T-helper 2 cell (primary cell): ENCODE measurements at places on chromosomes 5 and 9.

DNA sequence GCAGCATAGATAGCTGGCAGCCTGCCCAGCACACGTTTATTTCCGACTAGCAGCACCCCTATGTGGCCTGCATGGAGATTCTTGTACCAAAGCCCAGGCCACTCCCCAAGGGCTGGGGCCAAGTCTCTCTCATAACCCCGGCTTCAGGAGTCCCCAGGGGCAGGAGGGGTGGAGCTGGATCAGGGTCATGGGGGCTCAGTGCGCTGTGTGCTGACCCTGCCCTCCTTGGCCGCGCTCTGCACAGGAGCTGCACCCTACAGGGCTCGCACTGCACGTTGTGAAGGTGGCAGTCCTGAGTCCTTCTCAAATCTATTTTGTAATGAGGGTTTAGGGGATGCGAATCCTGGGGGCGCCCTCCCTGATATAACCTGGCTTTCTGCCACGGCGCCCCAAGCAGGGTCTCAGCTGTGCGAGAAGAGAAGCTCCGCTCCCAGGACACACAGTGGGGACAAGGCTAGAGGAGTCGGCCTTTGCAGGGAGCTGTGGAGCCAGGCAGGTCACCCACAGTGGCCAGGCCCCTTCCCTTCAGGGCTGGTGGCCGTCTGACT is 28.6 kb downstream of the NKD2 start:
- DNase-seq: no peak

DNA sequence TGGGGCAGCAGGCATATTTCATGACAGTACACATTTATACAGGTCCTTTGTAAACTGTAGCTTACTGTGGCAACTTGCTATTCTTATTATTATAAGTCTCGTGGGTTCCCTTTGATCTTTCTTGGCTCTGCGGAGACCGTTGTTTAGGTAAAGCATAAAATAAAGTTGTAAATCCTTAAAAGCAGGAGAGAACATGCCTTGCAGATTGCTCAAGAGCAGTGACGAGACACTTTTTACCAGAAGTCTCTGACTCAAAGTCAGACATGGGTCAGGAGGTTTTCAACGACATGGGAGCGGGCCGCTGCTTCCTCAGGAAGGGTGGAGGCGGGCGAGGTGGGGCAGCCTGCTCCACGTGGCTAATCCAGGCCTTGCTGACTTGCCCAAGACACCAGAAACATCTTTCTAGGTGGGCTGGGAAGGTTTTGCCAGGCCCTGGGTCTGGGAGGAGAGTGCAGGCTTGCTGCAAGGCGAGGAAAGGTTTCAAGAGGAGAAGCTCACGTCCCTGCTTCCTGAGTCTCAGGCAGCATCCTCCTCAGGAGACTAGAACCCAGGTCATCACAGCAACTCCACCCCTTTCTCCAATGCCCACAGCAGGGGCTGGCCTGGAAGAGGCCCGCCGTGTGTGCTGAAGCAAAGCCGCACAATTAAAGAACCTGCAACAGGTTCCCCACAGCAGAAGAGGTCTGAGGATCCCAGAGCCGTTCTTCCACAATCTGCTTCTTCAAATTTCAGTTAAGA is 6.5 kb downstream of the TBC1D2 start:
- peak; percentile 40 for DNase-seq

GRCh38 chr5:124276166-124276565 is 470.3 kb downstream of the ZNF608 start:
- no peak for DNase-seq

GRCh38 chr5:56673171-56673570 is 142.2 kb upstream of the MAP3K1 start:
- DNase-seq: no peak

- DNase-seq: no peak
These were observed 106.7 kb downstream of the SLF1 start for GRCh38 chr5:94725142-94725541.

DNA sequence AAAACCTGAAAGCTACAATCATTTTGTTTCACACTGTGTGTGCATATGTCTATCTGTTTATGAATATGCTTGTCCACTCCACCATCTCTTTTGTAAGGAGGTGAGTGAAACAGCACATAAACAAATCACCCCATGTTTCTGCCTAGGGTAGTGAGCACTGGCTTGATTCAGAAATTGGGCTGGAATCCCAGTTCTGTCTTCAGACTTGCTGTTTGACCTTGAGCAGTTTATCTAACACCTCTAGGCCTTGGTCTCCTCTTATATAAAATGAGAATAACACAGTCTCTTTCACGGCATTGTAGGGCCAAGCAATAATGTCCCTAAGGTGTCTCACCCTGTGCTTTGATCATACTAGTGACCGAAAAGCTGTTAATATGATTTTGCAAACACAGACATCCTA is 61.2 kb downstream of the ZNF366 start:
- no peak for DNase-seq

DNA sequence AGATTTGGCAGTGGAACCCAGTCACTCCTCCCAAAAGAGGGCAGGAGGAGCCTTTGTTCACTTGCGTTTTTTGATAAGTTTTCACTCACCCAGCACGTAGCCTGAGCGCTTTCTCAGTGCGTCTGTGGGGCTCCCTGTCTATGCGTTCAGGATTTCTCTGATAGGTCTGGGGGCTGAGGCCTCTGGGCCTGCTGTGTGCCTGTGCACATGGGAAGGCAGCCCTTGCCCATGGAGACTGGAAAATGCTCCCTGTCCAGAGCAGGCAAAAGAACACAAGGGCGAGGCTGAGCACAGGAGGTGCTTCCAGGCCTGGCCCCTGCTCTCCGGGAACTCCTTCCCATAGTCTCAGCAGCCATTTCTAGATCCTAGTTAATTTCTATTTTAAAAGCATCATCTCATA is 249.9 kb downstream of the FSTL4 start:
- no peak for DNase-seq

DNA sequence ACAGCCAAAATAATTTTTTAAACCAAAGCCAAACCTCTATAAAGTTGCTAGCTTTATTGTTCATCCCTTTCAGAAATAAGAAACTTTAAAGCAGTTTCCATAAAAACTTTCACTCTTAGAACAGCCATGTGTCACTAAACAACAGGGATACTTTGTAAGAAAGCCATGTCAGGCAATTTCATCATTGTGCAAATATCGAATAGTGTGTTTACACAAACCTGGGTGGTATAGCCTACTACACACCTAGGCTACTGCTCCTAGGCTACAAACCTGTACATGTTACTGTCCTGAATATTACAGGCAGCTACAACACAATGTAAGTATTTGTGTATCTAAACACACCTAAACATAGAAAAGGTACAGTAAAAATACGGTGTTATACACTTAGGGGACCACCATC is 59.9 kb downstream of the TLE1 start:
- no peak for DNase-seq

DNA sequence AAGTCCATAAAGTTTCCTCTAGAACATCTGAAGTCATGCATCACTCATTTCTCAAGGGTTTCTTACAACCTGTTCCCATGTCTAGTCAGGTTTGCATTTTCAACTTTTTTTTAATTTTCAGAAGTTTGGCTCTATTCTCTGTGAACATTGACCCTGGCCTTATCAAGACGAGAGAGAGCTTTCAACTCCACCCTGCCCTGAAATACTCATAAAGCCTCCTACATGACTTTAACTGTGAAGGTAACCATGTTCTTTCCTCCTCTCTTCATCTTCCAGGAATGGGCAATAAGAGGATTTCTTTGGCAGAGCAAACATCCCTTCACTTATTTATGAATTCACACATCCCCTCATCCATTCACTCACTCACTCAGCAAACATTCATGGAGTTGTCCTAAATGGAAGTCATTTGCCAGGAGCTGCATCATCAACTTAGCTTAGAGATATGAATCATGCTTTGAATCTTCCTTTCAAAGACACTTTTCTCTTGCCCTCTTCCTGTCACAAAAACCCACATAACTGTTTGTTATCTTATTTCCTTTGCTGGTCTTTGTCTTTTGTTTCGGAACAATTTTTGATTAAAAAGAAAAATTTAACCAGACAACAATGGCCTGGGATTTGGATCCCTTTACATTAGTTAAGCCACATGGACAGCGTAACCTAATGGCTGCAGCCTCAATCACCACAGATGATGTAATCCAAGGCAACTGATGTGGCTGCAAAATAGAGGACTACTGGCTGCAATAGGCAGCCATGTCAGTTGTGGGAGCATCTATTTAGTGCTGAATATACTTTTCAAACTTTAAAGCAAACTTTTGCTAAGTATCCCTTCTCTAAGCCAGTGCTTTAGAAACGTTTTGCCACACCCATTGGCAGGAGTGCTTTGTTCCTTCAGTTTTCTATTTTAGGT is 43.0 kb upstream of the GNAQ start:
- peak; percentile 85 for DNase-seq

DNA sequence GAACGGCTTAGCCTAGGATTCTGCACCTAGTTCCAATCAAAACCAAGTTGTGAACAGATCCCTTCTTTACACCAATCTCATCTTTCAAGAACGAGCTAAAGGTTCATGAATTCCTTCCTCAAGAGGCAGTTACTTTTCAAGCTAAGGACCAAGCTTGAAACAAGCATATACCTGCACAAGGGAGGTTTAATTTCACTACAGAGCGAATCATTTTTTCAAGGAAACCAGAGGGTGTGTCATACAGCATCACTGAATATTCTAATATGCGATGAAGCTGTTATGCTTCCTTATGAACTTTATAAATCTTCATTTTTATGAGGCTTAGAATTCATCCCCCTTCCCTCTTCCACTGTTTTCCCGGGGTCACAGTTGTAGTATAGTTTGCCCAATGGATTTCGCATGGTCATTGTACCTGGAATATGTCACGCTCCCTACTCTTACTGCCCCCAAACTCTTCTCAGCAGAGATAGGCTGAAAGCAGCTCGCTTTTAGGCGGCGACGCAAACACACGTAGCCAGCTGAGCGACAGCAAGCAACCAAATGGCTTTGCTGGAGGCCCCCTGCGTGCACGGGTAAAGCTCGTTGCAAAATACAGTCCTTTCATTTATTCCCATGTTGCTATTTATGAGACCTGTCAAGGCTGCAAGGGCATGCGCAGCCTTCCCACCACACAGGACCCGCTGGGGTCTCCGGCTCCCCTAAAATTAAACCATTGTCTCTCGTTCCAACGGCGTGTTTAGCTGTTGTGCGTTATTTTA is 832 bp downstream of the LMBRD2 start:
- peak; percentile 19 for DNase-seq

- no peak for DNase-seq
These were observed 129.4 kb downstream of the NUDT12 start for GRCh38 chr5:103433211-103433610.

- DNase-seq: no peak
These were observed 31.2 kb downstream of the FGF18 start for GRCh38 chr5:171450423-171451331.
